Jurkat, Clone E6-1 (cell line): ENCODE measurements at places on chromosomes 6 and 20.
A peak's percentile ranks its signal among the peaks of the same experiment; 100 is the strongest.

- DNase-seq: no peak
Observed at GRCh38 chr20:51542571-51543421, at the start of gene NFATC2. Gene NFATC2 (minus strand): TSS chr20:51542719. CDS start chr20:51542499, 220 bp downstream.

DNA sequence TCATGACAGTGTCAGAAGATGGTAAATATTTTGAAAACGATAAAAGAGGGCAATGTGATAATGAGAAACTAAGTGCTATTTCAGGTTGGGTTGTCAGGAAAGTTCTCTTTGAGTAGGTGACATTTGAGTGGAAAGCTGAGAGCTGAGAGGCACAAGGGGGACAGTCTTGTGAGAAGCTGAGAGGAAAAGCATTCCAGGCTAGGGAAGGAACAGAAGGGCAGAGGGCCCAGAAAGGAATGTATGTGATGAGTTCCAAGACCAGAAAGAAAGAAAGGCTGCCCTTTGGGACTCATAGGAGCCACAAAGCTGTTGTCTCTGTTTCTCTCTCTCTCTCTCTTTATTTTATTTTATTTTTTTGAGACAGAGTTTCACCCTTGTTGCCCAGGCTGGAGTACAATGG is 7.6 kb upstream of the RNF182 start:
- DNase-seq: no peak

DNA sequence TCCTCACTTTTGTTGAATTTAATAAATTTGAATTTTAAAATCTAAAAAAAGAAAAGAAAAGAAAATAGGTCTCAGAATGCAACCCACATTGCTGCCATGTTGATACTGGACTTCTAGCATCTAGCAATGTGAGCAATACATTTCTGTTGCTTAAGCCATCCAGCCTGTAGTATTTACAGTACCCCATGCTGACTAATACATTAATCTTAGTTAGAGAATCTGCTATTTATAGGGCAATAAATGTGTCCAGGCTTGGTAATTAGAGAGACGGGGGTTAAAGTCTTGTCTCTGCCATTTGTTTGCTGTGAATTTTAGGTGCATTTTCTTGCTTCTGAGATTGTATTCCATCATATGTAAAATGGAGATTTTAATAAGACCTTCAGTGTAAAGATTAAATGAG is 471.3 kb downstream of the DHX35 start:
- no peak for DNase-seq

- no peak for DNase-seq
Observed at GRCh38 chr20:17617868-17618672, 48.2 kb downstream of the DSTN start.

DNA sequence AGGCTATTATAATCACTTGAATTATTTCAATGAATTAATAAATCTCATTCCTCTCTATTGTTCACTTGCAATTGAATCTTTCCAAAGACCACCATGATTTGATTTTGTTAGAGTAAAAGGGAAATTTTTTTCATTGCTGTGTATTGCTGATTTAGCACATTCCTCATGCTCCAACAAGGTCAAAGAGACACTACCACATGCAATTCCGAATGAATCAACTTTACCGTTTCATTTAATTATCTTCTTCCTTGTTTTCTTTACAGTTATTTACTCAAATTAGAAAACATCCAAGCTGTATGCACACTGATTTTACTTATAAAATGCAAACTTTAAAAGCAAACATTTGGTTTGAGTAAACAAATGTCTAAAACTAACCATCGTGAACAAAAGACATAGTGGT is 967 bp downstream of the KIAA0408 start:
- no peak for DNase-seq

GRCh38 chr6:10759312-10759839 is 11.8 kb downstream of the TMEM14B start:
- DNase-seq: peak; percentile 61

- DNase-seq: no peak
Observed at GRCh38 chr6:73030257-73030656, 195.0 kb downstream of the KHDC1L start.

GRCh38 chr6:43861212-43861894 is 91.3 kb downstream of the VEGFA start:
- no peak for DNase-seq

DNA sequence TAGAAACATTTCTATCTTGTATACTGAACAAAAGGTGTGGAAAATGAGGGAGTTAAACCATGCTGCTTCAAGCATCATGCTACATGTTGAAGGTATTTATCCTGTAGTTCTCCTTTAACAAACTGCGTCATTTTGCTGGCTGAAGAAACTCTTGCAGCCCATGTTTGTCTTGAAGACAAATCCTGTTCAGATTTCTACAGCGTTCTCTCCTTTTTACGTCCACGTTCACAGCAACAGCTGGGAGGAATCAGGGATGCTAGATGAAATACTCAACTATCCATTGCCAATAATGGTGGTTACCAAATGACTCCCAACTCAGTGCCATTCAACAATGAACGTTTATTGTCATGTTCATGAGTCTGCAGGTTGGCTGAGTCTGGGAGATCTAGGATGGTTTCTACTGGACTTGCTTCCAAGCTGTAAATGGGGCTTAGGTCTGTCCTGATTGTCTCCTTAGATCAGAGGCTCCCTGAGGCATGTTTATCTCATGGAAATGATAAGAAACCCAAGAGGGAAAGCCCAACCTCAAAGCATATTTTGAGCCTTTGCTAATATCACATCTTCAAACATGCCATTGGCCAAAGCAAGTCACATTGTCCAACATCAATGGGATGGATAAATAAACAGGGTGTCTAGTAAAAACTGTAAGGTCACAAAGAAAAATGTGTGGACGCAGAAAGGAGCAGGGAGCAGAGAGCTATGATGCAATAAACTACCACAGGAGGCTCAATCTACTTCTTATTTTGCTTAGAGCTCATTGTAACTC is 2.7 kb upstream of the PLCB1 start:
- no peak for DNase-seq

DNA sequence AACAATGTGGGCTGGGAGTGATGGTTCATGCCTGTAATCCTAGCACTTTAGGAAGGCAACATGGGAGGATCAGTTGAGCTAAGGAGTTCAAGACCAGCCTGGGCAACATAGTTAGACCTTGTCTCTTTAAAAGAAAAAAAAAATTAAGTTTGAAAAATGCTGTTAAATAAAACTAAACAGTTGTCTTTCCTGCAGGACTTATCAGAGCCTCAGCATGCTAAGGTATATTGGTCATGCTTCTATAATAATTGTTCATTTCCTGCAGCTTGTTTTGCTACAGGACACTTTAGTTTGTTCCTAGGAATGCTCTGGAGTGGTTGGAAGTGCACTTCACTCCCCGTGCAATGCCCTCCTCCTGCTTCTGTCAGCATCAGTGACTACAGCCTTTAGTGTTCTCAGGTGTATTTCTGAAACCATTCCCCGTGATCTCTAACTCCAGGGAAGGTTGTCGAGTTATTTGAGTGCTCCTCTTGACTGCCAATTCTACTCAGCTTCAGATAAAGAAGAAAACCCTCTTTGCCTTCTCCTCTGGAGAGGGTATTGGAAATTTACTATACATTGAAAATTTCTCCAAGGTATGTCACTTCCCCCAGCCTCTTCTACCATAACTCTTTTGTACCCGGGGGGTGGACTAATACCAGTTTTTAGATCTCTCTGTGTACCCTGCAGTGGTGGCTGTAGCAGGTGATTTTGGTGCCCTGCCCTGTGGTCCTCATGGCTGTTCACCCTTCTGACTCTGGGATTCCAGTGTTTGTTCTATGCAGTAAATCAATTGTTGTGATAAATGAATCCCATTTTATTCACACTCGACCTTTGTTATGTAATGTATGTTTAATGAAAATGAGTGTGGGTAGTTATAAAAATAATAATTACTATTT is 33.8 kb downstream of the NHLRC1 start:
- DNase-seq: no peak

GRCh38 chr6:50708664-50709365 is 4.5 kb upstream of the TFAP2D start:
- no peak for DNase-seq

DNA sequence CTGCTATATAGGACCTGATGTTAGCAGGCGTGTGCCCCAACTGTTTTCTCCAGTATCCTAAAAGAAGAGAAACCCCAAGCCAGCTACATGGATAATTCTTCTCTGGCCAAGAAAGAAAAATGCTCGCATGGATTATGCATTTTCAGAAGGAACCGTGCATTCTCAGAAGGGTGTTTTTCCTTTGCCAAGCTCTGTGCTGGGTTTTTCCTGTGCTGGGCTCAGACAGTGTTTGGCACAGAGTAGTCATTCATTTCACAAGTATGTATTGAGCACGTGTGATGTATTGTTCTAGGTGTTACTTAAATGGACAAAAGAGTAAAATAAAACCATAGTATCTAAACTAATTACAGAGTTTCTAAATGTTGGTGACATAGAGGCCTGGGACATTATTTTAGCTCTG is 62.7 kb upstream of the ZNF133 start:
- DNase-seq: no peak

GRCh38 chr6:169084067-169084466 is 169.6 kb downstream of the THBS2 start:
- DNase-seq: no peak

DNA sequence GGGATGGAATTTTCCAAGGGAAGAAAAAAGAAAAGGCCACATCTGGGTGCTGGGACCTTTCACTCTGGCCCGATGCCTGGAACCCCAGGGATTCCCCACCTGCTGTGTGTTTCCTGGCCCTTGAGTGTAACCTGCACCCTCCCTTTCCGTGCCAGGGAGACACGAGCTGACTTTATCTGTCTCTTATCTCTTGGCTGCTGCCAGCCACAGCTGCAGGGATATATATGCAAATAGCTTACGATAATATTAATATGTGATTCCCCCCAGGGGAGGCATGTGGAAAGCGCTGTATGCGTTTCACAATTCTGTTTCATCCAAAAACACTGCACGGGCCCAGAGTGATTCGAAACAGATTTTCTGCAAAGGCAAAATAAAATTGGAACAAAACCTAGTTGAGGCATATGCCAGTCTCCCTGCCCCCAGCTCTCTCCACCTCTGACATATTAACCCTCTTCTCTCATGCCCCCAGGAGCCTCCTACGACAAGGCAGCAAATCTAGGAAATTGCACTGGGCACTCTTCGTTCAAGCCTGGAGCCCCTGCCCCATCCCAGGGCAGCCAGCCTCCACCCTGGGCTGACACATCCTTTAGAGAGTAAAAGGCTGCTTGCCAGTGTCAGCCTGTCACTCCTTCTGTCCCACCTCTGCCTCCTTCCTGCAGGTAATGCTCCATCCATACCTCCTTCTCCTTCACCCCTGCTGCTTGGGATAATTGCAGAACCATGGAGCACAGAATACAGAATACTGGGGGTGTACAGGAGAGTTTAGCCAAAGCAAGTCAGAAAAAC is 1.3 kb downstream of the RIPOR3 start:
- DNase-seq: no peak

DNA sequence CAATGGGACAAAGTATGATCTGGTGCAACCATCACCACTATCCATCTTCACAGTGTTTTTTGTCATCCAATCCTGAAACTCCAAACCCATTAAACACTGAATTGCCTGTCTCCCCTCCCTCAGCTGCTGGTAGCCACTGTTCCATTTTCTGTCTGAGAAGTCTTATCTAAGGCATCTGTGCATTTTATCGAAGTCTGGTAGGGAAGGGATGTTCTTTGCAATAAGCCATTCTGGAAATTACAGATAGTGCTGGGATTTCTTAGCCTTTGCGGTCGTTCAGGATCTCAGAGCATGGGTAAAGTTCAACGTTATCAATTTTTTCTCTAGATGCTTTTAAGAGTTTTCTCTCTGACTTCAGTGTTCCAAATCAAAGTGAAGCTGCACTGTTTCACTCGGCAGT is 24.1 kb downstream of the KIF25 start:
- DNase-seq: no peak

DNA sequence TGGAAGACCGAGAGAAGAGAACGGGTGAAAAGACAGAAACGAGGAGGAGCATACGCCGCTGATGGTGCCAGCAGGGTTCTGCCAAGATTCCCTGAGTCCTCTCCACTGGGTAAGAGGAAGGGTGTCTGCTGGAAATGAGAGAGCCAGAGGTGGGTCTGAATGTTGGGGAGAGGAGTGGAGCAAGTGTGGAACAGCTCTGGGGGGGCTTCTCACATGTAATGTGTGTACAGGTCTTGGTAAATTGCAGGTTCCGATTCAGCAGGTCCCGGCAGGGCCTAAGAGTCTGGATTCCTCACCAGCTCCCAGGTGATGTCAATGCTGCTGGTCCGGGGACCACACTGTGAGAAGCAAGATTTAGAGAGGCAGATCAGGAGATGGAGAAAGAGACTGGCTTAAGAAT is 1.5 kb upstream of the EBF4 start:
- DNase-seq: no peak

- DNase-seq: no peak
Observed at GRCh38 chr6:45951321-45952167, 64.1 kb downstream of the CLIC5 start.

GRCh38 chr6:10458287-10458686 is 43.4 kb upstream of the TFAP2A start:
- DNase-seq: no peak

DNA sequence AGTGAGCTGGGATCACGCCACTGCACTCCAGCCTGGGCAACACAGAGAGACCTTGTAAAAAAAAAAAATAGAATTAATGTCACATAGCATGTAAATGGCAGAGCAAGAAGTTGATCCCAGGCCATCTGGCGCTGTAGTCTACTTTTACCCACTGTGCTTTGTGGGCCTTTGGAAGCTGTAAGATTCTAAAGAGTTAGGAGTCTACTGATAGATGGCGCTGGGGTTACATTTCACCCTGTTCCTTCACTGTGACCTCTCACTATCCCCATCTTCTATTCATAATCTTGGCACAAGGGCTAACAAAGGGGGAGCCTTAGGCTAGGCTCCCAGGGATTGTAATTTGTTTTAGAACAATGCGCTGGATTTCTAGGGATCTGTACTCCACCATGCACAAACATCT is 24.4 kb downstream of the SIRPD start:
- DNase-seq: peak; percentile 31

GRCh38 chr6:22716721-22717120 is 147.4 kb downstream of the HDGFL1 start:
- no peak for DNase-seq

DNA sequence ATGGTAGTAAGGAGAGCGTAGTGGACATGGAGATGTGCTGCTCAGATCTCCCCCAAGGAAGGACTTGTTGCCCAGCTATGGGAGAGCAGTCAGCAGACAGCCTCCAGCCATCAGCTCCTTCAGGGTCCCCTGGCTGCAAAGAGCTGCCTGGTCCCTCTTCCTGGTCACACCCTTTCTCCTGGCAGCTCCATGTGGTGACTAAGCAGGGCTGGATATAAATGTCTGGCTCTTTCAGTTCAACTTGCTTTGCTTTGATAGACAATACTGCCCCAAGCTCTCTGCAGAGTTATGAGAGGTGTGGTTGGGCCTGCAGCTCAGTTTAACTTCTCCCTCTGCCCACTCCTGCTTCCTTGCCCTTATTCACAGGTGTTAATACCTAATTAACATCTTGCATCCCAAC is 64.1 kb upstream of the DDR1 start:
- DNase-seq: no peak

GRCh38 chr6:149031859-149032598 is 285.2 kb downstream of the UST start:
- no peak for DNase-seq

GRCh38 chr20:53390770-53391169 is 202.9 kb downstream of the ZNF217 start:
- DNase-seq: no peak

DNA sequence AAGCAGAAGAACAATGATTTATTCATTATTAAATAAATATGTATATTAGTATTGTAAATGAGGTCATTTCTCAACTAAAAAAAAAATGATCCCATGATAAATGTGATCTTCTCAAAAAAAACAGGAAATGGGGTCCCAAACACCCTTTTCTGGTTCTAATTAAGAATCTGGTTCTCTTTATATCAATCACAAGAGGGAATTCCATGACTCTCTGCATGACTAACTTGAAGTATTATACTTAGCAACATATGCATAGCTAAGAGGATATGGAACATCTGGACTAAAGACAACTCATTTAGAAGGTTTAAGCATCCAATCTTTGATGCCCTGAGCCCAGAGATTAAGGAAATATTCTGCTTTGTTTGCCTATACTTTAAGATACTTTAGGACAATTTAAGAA is 89.7 kb upstream of the EMILIN3 start:
- no peak for DNase-seq
